ENCODE measurements at places on chromosomes 16 and 17.

GRCh38 chr17:2712300-2713043 is 908 bp upstream of the CLUH start:
- DNase-seq = peak; percentile 70

DNA sequence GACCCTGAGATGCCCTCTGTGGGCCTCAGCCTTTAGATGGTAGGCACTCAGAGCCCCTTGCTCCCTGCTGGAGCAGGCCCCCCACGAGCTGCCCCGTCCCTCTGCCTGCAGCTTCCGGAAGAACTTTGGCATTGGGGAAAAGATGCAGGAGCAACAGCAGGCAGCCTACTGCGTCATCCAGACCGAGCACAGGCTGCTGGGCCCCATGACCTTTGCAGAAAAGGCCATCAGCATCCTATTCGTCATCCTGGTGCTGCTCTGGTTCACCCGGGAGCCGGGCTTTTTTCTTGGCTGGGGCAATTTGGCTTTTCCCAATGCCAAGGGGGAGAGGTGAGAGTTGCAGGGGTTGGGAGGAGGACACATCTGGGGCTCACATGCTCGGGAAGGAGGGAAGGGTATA is 12.7 kb upstream of the FOXN1 start:
- DNase-seq = no peak

GRCh38 chr16:4325253-4325758 is 9.4 kb downstream of the GLIS2 start:
- DNase-seq = no peak

DNA sequence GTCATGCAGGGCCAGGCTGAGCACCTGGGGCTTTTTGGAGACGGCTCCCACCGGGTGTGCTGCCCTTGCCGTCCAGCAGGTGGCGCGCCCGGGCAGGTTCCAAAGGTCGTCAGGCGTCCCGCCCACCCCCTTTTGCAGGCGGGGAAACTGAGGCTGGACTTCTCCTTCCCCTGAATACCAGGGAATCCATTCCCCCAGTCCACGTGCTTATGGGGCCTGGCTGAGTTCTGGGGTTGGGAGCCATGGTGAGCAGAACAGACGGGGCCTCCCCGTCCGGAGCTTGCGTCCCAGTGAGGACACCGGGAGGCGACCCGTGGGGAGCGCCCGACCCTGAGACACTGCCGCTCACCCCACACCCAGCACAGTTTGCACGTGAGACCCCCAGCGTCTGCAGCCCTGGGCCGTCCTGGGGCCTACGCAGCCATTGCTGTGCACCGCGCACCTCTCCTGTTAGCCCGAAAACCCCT is 51.8 kb upstream of the JPH3 start:
- peak; percentile 32 for DNase-seq

GRCh38 chr16:11205754-11206581 is 50.0 kb downstream of the SOCS1 start:
- DNase-seq = no peak

- no peak for DNase-seq
These were observed 732.6 kb downstream of the WWOX start for GRCh38 chr16:78832100-78832499.

- no peak for DNase-seq
These were observed 169.9 kb downstream of the MSI2 start for GRCh38 chr17:57425903-57426880.

- DNase-seq = no peak
These were observed 35.5 kb upstream of the APOH start for GRCh38 chr17:66264696-66265095.

GRCh38 chr16:15572329-15573001 is 70.5 kb downstream of the MARF1 start:
- DNase-seq = no peak

GRCh38 chr17:28643983-28644786 is 773 bp downstream of the BLTP2 start:
- peak; percentile 78 for DNase-seq

GRCh38 chr16:15592324-15592723 is 50.6 kb downstream of the MARF1 start:
- DNase-seq = no peak

DNA sequence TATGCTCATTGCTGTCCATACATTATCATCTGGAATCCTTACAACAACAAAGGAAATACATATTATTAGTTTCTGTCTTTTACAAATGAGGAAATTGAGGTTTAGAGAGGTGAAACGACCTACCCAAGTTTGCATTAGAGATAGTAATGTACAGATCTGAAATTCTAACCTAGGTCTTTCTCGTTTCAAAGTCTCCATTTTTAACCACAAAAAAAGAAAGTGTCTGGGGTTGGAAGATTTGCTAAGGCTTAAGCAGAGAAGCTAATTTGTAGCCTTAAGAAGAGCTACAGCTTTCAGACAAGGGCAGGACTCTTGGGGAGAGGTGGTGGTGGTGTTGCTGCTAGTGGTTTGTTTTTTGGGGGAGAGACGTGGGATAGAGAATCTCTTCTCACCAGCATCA is 19.2 kb downstream of the CIITA start:
- no peak for DNase-seq

DNA sequence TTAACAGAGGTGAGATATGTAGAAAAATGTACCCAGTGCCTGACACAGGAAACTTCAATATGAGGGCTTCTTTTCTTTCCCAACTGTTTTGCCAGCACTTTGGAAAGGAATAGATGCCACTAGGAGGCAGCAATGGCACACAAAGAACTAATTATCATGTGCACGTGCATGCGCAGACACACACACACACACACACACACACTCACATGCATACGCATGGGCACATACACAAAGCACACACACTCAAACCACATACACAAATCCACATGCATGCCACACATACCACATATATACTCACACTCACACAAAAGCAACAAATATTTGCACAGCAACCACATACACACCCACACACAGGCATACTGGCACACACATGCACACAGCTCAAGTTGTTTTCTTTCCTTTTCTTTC is 8.8 kb upstream of the CEP112 start:
- peak; percentile 79 for DNase-seq
